GF-D8 (cell line): ENCODE measurements at places on chromosomes 12 and 14.

DNA sequence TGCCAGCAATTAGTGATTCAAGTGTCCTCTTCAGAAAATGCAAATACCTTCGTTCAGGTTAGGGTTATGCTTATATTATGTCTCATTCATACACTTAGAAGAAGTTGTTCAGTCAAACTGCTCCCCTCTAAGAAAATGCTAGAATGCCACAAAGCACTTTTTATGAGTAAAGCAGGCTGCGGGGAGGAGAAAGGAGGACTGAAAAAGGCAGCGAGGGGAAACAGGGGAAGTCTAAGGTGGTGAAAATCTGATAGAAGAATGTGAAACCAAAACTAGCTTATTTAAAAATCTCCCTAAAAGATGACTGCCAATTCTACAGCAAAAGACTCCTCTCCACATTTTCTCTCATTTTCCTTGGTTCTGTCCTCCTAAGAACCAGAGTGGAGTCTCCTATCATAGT, 70.1 kb downstream of the PRKD1 start:
- no peak for DNase-seq

- no peak for DNase-seq
These were observed 10.6 kb upstream of the PRPF39 start for GRCh38 chr14:45073231-45073879.

DNA sequence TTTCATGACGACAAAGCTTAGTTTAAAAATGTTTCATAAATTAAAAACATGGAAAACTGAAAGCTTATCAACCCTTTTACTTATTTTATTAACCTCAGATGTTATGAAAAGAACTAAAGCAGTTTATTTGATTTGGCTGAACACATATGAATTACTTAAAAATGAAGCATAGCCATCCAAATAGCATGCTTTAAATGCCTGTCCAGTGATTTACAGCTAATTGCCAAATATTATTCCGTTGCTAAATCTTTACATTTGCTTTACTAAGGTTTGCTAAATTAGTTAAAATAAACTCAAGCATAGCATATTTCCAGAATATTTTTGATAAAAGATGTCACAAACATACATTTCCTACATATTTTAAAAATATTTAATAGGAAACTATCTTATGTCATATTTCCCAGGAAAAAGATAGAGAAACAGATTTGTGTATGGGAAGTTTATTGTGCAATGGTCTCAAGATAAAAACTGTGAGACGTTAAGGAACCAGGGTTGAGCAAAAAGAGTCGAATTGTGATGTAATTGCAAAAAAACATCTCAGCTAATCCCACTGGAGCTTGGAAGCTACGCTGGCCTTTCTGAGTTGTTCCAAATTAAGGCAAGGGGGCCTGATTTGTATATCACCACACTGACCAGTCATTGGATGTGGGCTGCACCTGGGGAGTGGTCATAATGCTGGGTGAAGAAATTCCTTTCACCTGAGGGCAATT, 25.8 kb downstream of the GPR135 start:
- no peak for DNase-seq

- DNase-seq: no peak
These were observed 1.2 kb downstream of the SOCS2 start for GRCh38 chr12:93573552-93574223.

DNA sequence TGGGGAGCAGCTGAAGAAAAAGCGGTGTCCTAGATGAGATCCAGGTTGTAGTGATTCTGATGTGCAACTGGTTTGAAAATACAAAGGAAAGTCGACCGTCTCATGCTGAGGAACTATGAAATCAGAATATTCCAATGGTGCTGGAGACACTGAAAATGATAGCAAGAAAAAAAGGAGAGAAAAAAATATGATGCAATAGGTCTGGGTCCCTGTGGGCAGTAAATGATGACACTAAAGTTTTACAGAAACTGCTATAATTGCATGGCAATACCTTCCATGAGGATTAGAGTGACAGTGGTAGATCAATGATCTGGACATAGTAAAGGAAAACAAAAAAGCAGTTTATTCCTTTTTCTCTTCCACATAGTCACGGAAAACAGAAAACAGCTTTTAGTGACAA, 2.3 kb downstream of the PYM1 start:
- DNase-seq: no peak

DNA sequence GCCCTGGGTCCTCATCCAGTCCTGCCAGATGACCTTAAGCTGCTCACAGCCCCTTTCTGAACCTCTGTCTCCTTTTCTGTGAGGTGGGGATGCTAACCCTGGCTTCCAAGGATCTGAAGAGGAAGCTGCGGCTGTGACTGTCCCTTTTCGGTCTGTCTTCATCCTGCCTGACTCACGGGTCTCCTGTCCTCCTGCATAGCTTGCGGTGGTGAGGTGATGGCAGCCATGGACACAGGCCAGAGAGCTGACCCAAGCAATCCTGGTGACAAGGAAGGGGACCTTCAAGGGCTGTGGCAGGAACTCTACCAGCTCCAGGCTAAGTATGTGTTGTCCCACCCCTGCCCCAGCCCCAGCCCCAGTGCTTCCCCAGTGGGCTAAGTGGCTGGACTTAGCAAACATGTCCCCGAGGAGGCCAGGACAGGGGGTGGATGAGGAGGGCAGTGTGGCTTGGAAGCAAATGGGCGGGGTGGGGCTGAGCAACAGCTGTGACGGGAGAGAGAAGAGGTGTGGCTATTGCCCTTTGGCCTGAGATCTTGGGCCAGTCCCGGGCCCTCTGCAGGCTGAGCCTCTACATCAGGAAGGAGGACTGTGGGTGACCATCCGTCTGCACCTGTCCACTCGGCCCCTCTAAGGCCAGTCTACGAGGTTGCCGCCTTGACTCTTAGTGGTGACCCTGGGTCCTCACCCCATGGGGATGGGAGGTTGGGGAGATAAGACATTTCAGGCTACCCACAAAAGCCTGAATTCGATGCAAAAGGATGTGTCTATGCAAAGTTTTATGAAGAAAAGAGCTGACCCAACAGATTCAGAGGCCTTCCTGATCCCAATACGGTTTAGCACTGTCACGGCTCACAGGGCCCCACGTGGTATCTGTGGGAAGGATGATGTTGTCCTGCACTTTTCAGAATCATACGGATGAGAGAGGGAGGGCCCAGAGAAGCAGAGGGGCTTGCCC, 1.1 kb downstream of the CCDC197 start:
- DNase-seq: no peak

GRCh38 chr12:73598626-73599025, 939.0 kb upstream of the ATXN7L3B start:
- no peak for DNase-seq

DNA sequence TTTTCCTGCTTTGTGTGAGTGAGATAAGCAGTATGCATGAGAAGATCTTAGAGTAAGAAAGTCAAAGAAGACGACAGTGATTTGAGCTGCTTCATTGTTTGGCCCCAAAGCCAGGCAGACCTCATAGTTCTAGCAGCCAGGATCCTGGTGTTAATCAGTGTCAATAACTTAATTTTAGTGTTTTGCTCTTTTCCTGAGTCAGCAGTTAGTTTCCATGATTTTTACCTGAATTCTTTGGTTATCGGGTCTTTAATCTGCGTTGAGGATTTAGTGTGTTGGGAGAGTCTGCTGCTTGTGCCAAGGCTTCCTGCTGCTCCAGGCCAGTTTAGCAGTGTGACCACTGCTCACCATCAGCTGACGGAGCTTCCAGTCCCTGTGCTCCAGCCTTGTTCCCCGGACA, 241.6 kb upstream of the SOX5 start:
- DNase-seq: no peak

DNA sequence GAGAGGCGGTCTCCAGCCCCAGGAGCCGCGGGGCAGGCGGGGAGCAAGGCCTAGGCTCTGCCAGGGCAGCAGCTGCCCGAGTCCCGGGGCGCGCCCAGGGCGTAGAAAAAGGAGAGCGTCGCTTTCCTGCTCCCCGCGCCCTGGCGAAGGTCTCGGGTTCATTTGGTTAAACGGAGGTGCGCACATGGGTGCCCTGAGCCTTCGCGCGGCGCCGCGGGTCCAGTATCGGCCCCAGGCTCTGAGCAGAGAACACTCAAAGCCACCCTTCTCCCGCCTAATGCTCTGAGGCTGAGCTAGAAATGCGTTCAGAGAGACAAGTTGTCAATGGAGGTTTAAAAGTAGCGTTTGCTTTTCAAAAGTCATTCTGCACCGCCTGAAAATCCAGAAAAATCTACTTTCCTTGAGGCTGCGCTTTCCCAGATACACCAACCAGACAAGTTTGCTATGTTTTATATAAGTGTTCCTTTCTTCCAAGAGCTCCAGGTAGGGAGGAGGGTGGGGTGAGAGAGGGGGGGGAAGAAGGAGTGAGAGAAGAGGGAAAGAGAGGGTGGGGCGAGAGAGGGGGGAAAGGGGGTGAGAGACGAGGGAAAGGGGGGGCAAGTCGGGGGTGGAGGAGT, 1.5 kb downstream of the TMEM132C start:
- DNase-seq: no peak

DNA sequence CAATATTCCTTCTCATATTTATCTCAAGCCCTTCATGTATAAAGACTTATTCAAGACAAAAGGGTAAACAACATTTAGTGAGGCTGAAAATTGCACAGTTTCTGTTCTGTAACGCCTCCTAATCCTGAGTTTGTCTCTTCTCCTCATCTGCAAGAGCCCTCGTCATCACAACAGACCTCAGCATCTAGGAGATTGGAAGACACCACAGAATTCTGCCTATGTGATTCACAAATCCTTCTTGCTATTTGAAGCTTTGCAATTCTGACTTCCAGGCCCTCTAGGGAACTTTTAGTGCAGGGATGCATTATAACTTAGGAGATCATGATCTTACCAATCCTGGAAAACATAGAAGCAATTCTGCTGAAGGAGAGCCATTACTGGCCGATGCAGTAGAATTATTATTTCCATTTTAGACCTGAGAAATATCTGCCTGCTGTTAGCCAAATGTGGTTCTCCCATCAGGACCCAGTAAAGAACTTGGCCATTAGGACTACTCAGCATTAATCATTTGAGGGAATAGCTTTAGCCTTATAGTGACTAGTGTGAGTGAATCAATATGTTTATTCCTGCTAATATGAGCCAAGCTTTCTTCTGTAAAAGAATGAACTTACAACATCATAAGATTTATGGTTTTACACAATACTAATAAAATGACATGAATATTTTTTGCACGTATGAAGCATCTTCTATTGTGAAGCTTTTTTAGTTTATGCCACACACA, 119.5 kb downstream of the ANO4 start:
- DNase-seq: no peak

- DNase-seq: no peak
These were observed 243.3 kb upstream of the FKBP4 start for GRCh38 chr12:2551412-2551900.

DNA sequence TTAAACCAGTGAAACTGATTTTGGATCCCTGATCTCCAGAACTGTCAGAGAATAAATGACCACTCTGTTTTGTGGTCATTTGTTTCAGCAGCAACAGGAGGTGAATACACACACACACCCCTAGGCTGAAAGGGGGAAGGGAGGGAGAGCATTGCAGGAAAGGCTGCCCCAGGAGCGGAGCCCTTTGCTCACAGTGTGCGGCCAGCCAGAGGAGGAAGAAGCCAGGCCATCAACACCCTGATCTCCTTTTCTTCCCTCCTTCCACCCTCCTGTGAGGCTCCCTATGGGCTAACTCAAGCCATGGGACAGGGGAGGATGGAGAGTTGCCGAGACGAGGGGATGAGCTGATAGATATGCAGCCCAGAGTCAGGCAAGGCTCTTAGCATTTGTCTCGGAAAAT, 211.9 kb downstream of the TBX5 start:
- DNase-seq: no peak

GRCh38 chr12:45975506-45975905, 14.9 kb downstream of the SCAF11 start:
- DNase-seq: no peak

DNA sequence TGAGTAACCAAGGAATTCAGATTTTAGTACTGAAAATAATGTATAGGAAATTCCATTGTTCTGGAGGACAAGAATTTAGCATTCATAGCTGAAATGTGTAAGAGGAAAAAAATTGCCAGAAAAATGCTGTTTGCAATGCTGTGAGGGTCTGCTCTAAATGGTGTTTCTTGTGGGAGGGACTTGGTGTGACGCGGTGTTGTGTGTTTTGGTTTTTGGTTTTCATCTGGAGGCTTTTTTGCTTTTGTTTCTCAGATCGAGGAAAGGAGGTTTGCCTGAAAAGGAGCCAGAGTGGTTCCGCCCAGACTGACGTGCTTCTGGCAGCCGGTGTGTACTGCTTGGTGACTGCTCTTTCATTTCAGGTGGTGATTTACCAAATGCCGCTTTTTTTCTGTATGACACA, 211.8 kb upstream of the HMGA2 start:
- no peak for DNase-seq

GRCh38 chr12:104399740-104400612, 56.8 kb upstream of the CHST11 start:
- peak; percentile 73 for DNase-seq

- DNase-seq: no peak
These were observed 571.5 kb upstream of the FBXO33 start for GRCh38 chr14:40003773-40004172.

DNA sequence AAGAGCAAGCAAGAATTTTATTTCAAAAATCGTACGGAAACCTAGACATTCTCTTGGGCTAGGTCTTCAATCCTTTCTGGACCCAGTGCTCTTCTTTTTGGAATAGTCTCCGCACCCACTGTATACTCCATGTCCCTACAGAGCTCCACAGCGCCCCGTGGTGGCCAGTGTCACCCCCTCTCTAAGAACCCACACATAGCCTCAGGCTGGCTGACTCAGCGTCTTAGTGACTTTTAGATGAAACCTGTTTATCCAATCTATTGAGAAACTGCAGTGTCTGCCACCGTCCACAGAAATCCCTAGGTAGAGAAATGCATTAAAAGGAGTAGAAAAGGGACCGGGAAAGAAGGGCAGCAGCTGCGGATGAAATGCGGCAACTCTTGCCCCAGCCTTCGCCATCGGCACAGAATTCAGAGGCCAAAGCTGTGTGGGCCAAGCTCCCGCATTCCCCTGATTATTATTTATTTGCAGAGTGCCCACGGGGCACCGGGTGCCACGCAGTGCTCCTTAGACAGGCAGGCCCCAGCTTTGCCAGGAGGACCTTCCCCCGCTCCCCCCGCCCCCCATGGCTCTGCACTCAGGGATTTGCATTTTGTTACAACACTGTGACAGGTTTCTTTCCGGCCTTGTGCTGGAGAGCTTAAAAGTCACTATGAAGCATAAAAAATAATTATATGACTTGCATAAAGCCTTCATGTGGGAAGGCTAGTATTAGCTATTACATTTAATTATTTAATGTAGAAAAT, 170.1 kb upstream of the FKBP4 start:
- DNase-seq: no peak

GRCh38 chr14:61553730-61554641, 141.3 kb upstream of the HIF1A start:
- no peak for DNase-seq

DNA sequence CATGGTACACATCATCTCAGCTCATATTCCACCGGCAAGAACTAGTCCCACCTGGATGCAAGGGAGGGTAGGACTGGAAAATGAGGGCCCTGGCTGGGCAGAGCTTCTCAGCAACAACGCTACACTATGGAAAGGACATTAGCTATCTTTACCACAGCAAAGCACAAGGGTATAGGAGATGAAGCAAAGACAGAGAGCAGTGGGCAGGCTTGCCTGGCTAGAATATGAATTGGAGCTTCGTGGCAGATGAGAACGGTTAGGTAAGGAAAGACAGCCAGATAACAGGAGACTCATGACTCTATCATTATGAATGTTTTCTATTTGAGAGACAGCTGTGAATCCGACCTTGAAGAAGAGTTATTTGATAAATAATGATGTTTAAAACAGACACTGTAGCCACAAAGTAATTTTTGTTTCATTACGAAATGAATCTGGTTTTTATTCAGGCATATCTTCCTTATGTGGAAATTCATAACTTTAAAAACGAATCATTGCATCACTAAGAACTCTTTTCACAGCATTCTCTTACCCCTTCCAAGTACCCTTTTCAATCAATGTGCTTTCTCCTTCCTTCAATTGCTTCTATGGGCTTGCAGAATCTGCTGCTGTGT, 59.1 kb upstream of the PCED1B start:
- DNase-seq: no peak
